ENCODE measurements at places on chromosomes 2 and 18. TPM values are rescaled to one million over a fixed set of nuclear protein-coding genes. Genes with fewer than 3 reads are reported as not detected.

Gene FASTKD2
- polyA plus RNA-seq: 14.1 TPM

Gene AFTPH
- polyA plus RNA-seq: 10.5 TPM

Gene DSC1
- not detected for polyA plus RNA-seq

Gene POTEI
- polyA plus RNA-seq: not detected

Gene DSG4
- polyA plus RNA-seq: not detected

Gene RAB6C
- polyA plus RNA-seq: 0.02 TPM

Gene IL1RL2
- polyA plus RNA-seq: 2.0 TPM

Gene PROKR1
- 0.02 TPM for polyA plus RNA-seq

Gene RNF181
- 195 TPM for polyA plus RNA-seq

DNA sequence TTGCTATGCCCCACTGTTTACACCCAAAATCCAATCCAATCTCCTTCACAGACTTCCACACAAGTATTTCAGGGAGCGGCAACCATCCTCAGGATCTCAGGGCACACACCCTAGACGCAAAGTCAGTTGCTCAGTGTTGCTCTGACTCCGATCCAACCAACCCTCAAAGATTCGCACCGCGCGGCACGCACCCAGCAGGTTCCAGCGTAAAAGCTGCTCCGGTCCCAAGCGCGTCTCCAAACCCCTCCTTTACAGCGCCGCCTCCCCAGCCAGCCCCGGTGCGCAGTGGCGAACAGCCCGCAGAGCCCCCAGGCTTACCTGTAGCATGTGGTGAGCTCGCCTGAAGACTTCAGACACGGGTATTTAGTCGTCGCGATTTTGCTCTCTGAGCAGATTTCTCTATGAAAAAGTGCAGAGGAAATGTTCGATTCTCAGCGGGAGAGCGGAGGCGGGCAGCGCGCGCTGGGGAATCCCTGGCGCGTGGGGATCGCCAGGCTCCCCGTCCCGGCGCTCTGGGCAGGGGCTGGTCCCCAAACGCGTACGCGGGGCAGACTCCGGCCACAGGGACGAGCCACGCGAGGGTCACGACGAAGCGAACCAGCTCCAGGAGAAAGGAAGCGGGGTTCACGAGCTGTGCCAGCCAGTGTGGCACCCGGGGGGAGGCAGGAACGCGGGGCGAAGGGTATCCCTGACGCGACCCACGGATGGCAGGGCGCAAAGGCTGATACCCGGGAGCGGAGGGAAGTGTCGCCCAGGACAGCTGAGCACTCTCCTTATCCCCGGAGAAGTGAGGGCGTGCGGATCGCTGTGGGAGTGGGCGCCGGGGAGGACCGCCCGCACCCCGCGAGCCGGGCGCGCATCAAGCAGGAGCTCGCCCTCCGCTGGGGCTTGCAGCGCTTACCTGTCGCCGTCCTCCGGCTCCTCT lies 650 bp downstream of the CCBE1 start:
- peak overlapping the region; percentile 59 for H3K27ac ChIP-seq
- H3K4me1 ChIP-seq: peaks cover 21% of the 10 kb centered on the region
- H3K36me3 ChIP-seq: no peaks in the 10 kb centered on the region
- peak overlapping the region; percentile 35 for H3K4me3 ChIP-seq
- no peak for DNase-seq

DNA sequence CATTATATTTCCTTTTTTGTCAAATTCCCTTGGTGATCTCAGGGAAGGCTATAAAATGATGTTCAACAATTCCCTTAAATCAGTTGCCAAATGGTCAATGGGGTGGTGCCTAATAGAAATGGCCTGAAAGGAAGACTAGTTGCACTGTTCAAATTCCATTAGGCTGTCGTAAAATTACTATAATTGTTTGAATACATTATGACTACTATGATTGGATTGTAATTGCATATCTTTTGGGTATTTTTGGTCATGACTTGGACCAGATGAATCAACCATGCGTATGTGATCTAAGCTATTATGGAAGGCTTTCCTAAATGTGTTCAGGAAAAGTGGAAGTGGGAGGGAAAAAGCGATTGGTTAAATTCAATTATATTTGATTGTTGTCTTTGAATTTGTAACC lies 41.3 kb upstream of the KCNE4 start:
- no peak for DNase-seq
- no peak overlapping the region for H3K27ac ChIP-seq
- no peak overlapping the region for H3K4me3 ChIP-seq
- H3K4me1 ChIP-seq: no peaks in the 10 kb centered on the region
- no peaks in the 10 kb centered on the region for H3K36me3 ChIP-seq
- no peaks in the 10 kb centered on the region for H3K27me3 ChIP-seq

DNA sequence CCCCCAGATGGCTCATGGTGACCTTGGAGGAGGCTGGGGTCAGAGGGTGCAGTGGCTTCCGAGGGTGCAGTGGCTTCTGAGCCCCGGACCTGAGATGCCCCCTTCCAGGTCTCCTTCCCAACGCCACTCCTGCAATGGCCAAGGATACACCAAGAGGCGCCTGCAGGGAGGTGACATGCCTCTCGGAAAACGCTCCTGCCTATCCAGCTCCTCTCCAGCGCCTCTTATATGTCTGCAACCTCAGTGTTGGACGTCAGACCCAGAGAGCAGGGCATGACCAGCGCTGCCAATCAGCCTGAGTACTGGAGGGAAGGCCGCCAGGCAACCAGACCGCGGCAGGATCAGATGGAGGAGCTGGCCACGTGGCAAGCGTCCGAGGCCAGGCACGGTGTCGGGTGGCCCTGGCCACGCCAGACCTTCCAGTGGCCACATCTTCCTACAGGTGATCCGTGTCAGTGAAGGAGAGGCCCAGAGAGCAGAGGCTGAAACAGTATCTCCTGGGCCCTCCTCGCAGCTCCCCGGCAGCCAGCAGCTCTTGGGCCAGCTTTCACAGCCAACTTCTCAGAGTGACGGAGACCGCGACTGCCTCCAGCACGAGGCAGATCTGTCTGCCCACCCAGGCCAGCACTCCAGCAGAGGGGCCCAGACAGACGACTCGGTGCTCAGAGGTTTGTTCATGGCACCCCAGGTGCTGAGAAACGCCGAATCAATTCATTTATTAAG lies 199.5 kb upstream of the SALL3 start:
- H3K4me3 ChIP-seq: no peak overlapping the region
- no peaks in the 10 kb centered on the region for H3K36me3 ChIP-seq
- H3K4me1 ChIP-seq: no peaks in the 10 kb centered on the region
- no peak overlapping the region for H3K27ac ChIP-seq
- no peak for DNase-seq

- peaks cover 4% of the 10 kb centered on the region for H3K4me1 ChIP-seq
- no peaks in the 10 kb centered on the region for H3K27me3 ChIP-seq
- peaks cover 52% of the 10 kb centered on the region for H3K36me3 ChIP-seq
- no peak for DNase-seq
- no peak overlapping the region for H3K4me3 ChIP-seq
Measured at GRCh38 chr18:36149514-36150289, 20.0 kb downstream of the ELP2 start.

- no peak overlapping the region for H3K4me3 ChIP-seq
- no peaks in the 10 kb centered on the region for H3K36me3 ChIP-seq
- no peaks in the 10 kb centered on the region for H3K4me1 ChIP-seq
- no peaks in the 10 kb centered on the region for H3K27me3 ChIP-seq
- H3K27ac ChIP-seq: no peak overlapping the region
Measured at GRCh38 chr2:182827182-182827879, 39.1 kb downstream of the FRZB start.

GRCh38 chr2:114294741-114295140 lies 147.7 kb upstream of the DPP10 start:
- H3K4me1 ChIP-seq: no peaks in the 10 kb centered on the region
- no peak overlapping the region for H3K27ac ChIP-seq

DNA sequence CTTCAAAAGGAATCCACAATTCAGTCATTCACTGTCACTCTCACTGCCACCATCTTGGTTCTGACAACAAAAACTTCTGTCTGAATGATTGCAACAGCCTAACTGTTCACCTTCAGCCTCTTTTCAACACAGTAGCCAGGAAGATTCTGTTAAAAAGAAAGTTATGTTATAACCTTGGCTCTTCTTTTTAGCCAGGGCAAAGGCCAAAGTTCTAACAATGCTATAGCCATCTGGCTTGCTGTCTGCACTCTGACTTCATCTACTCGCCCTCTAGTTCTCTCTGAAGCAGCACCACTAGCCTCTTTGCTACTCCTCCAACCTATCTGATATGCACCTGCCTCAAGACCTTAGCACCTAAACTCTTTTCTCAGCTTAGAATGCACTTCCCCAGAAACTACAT lies 158.5 kb downstream of the ZNF385B start:
- H3K4me3 ChIP-seq: no peak overlapping the region
- no peak overlapping the region for H3K27ac ChIP-seq
- no peaks in the 10 kb centered on the region for H3K27me3 ChIP-seq
- no peaks in the 10 kb centered on the region for H3K36me3 ChIP-seq
- no peak for DNase-seq

DNA sequence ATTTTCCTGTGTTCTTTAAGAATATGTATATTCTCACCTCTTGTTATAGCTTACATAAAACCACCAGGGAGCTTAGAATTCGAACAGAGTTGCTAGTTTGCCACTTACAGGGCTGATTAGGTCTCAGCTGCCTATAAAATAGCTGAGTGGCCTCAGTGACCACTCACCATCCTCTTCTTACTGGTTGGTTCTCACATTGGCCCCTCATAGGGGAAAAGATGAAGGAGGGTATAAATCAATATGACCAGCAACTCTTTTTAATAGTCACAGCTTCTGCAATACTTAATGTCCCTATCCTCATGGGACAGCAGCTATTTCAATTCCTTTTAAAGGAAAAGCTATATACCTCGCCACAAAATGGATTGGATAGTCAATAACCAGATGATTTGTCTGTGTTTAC lies 199.4 kb upstream of the CDH20 start:
- H3K27me3 ChIP-seq: no peaks in the 10 kb centered on the region
- H3K4me3 ChIP-seq: no peak overlapping the region
- no peaks in the 10 kb centered on the region for H3K36me3 ChIP-seq
- no peaks in the 10 kb centered on the region for H3K4me1 ChIP-seq
